ENCODE measurements at places on chromosomes 11 and 22.

- no peak for DNase-seq
Measured at GRCh38 chr11:16356761-16357393, 531 bp upstream of the SOX6 start.

GRCh38 chr11:27395556-27396258, 32.7 kb upstream of the CCDC34 start:
- no peak for DNase-seq

- DNase-seq = no peak
Measured at GRCh38 chr11:71964641-71965040, 34.1 kb upstream of the IL18BP start.

GRCh38 chr11:113148652-113149051, 165.7 kb upstream of the TTC12 start:
- DNase-seq = no peak

GRCh38 chr11:38411149-38411548, 1813.1 kb upstream of the RAG2 start:
- no peak for DNase-seq

DNA sequence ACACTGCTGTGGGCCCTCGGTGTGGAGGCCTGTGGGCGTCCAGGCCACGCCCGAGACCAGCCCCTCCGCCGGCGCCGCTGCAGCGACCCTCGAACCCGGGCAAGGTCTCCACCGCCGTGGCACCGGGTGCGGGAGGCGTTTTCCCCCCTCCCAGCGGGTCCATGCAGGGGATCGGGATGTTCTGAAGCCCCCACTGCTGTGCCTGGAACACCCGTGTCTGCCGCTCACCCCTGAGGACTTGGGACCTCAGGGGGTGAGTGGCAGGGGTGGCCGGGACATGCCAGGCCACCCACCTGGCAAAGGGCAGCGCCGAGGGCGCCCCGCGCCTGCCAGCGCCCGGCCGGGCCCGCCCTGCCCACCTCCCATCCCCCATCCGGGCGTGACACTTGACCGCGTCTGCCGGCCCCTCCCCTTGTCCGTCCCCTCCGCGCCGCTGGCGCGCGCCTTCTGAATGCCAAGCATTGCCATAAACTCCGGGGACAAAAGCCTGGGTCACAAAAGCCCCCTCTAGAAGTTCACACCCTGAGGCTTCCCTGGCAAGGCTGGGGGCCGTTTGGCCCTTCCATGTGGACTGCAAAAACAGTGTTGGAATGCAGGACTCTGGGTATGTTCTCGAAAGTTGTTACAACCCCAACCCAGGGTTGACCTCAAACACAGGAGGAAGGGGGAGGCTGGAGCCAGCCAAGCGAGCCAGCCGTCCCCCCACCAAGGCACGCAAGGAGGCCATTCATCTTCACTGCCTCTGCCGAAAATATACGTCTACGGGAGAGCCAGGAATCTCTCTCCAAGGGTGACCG, 819 bp upstream of the KCNQ1OT1 start:
- DNase-seq = peak; percentile 27

DNA sequence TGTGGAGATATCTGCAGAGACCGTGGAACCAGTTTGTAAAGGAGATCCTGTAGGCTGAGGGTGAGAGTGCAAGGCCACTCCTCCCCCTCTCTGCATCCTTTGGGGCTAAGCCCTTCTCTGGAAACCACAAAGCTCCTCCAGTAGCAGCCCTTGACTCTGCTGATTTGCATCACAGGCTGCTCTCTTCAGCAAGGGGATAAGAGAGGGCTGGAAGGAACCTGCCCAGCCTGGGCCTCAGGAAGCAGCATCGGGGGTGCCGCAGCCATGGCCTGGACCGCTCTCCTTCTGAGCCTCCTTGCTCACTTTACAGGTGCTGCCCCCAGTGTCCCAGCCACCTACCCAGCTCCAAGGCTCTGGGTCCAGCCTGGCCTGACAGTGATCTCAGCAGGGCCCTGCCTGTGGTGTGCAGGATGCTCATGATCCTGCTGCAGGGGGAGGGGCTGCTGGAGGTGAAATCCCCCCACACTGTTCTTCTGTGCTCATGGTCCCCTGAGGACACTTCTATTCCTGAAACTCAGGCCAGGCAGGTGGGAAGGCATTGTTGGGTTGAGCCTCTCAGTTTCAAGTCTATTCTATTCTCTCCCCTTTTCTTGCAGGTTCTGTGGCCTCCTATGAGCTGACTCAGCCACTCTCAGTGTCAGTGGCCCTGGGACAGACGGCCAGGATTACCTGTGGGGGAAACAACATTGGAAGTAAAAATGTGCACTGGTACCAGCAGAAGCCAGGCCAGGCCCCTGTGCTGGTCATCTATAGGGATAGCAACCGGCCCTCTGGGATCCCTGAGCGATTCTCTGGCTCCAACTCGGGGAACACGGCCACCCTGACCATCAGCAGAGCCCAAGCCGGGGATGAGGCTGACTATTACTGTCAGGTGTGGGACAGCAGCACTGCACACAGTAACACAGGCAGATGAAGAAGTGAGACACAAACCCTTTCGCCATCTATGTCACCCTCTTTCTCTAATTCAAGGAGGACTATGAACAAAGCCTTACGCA, 68.5 kb upstream of the IGLL5 start:
- DNase-seq = peak; percentile 53

DNA sequence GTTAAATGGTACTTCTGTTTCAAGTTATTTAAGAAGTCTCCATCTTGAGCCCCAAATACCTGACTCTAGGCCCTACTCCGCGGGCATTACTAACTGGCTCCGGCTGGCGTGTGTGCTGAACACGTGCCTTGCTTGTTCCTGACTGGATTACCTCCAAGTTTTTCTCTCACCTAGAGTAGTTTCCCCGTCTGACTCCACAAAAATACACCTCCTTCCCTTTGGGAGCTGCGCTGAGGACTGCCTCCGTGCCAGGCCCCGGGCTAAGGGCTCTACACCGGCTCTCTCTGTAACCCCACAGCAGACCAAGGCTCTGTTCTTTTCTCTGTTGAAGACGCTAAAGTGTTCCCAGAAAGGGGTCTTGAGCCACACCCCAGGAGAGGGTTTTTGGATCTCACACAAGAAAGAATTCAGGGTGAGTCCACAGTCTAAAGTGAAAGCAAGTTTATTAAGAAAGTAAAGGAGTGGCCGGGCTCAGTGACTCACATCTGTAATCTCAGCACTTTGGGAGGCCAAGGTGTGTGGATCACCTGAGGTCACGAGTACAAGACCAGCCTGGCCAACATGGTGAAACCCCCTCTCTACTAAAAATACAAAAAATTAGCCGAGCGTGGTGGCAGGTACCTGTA, 61.8 kb downstream of the ANO1 start:
- DNase-seq = no peak

DNA sequence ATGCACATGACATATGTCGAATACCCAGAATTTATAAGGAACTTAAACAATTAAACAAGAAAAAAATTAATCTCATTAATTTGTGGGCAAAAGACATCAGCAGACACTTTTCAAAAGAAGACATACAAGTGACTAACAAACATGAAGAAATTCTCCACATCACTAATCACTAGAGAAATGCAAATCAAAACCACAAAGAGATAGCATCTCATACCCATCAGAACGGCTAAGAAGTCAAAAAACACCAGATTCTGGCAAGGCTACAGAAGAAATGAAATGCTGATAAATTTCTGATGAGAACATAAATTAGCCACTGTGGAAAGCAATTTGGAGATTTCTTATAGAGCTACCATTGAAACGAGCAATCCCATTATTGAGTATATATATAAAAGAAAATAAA, 210.6 kb upstream of the LUZP2 start:
- no peak for DNase-seq

GRCh38 chr11:130227373-130227772, 67.8 kb downstream of the ST14 start:
- DNase-seq = no peak

DNA sequence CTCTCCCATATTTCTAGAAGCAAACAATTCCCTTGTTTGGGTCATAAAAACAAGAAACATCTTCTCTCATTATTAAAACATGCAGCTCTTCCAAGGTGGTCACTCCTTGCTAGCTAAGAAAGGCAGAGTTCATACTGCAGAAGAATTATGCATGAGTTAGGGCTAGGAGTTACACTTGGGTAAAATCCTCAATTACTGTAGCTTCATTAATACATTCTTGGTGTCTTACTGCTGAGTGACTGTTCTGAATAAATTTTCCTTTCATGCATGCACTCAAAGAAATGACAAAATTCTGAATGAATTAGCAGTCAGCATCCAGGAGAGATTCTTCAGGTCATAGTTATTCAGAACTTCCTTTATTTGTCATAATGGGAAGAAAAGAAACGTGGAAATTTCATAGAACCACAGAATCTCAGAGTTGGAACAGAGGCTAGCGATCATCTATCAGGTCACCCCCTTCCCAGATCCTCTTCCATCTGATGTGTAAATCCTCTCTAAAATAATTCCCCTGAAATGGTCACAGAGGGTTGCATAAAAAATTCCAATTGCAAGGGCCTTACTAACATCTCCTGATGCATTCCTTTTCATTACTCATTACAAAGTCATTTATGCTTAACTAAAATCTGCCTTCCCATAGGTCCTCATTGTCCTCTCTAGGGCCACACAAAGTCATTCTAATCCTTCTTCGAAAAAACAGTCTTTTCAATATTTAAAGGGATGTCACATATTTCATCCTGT, 771.5 kb downstream of the DLG2 start:
- DNase-seq = no peak

DNA sequence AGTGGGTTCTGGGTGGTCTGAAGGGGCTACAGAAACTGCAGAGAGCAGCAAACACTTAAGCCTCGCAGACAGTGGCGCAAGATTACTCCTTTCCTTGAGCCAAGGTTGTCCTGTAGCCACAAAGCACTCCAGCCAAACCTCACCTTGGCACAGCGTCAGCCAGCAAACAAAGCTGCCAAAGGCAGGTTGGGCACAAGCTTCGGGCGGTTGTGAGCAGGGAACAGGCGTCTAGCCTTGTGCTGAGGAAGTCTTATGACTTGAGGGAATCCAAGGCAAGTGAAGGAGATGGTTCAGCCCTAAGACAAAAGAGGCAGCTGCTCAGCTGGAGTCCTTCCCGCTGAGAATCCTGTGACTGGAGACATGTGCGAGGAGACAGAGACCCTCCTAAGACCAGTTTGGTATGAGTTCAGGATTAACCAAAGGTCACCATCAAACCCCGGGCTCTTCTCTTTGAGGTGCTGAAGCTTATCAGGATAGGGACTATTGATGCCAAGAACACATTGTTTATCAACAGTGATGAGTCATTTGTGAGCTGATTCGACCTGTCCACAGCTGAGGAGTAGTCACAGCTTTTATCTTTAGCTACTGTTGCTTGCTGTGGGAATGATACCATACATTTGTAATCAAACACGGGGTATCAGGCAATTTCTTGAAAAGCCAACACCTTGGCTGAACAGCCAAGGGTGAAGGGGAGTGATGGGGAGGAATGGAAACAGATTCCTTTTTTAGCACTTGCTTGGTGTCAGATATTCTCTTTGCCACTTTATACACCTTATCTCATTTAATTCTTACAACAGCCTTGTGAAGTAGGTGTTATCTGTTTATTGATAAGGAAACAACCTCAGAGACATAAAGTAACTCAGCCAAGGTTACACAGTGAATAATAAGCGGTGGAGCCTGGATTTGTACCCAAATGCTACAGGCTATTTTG, 4.6 kb downstream of the ADM start:
- DNase-seq = no peak

- DNase-seq = no peak
Measured at GRCh38 chr11:72243173-72244059, 560 bp downstream of the PHOX2A start.

- no peak for DNase-seq
Measured at GRCh38 chr22:49719046-49719445, 108.6 kb downstream of the BRD1 start.

- DNase-seq = peak; percentile 50
Measured at GRCh38 chr11:61102667-61103571, 630 bp downstream of the CD5 start.

DNA sequence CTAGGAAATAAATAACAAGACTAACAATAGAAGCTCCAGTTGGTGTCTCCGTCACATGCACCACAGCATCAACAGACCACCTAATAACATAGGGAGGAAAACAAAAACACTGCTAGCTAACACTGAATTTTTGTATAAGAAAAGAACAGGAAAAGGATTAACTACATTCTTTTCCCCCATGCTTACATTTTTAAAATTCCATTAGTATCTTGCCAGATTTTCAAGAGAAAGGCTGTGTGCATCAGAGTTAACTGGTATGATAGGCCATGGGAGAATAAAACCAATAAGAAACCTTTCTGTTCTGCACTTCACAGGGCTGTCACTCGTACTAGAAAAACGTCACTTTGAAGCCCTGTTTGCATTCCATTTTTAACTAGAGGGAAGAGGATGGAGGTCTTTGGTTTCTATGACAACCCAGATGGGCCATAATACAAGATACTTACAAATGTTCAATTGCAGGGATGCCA, 79.0 kb downstream of the LARGE2 start:
- no peak for DNase-seq

DNA sequence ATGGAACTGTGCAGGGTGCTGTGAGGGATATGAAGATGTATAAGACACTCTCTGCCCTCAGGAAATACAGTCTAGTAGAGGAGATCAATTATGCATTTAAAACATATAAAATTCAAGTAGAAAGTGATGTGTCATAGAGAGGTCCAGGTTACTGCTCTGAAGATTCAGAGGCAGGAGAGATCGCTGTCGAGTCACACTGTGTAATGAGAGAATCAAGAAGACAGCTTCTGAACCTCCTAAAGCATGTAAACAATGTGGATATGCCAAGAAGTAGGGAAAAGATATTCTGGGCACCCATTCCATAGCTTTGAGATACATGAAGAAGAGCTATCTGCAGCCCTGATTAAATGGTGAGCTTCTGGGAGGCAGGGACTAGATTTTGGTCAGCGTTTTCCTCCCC, 16.7 kb downstream of the SSH3 start:
- DNase-seq = no peak

DNA sequence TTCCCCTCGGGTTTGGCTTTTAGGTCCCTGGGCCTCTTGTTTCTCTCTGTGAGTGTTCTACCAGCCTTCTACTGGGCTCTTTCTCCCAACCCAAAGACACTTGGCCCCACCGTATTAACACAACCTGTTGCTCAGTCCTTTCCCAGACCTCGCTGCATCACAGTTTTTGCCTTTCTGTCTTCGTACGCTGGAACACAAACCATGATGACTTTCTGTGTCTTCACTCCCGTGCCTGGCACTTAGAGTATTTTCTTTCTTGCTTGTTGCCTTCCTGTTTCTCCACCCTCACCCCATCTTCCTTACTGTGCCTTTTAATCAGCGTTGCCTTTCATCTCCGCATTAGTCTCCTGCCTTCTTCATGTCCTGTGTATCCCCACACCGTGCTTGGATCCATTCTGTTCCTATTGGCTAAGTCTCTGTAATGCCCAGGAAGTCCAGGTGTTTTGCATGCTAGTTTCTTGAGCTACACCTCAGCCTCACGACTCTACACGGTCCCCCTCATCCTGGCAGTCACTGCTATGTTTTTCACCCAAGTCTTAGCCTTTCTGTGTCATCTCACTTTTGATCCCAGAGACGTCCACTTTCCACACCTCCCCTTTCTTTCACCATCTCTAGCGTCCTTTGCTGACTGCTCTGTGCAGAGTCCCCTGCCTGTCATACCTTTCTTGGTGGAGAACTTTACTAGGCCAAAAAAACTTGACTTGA, 1.6 kb downstream of the MARK2 start:
- no peak for DNase-seq

GRCh38 chr22:44057401-44057987, 33.4 kb downstream of the PARVB start:
- no peak for DNase-seq

GRCh38 chr11:16792426-16792825, 54.0 kb downstream of the C11orf58 start:
- DNase-seq = no peak

All from CD4-positive, alpha-beta T cell treated with Interleukin-10 for 1 hour (primary cell).